Stimulated activated CD8-positive, alpha-beta memory T cell treated with anti-CD3 and anti-CD28 coated beads, Interleukin-15, amount 100 ng/mL, for 24 hours (primary cell): ENCODE measurements at places on chromosomes 7 and 10.

DNA sequence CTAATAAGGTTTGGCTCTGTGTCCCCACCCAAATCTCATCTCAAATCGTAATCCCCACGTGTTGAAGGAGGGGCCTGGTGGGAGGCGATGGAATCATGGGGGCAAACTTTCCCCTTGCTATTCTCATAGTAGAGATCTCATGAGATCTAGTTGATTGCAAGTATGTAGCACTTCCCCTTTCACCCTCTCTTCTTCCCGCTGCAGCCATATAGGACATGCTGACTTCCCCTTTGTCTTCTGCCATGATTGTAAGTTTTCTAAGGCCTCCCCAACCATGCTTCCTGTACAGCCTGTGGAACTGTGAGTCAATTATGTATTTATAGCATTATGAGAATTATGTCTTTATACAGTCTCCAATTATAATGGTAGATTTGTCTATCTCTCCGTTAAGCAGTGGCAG lies 594.5 kb downstream of the ACTR3B start:
- DNase-seq: no peak

DNA sequence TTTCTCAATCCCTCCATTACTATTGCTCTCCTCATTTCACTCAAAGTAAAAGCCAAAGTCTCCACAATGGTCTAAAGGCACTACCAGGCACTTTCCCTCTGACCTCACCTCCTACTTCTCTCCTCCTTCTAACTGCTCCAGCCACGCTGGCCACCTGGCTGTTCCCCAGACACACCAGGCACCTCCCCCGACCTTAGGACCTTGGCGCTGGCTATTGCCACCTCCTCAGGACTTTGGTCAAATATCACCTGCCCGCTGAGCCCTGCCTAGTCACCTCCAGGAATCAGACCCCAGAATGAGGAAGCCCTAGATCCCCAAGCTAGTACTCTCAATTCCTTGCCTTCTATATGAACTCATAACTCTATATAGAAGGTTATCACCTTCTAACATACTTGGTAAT lies 66.2 kb upstream of the STEAP1B start:
- DNase-seq: no peak

GRCh38 chr10:96491303-96491702 lies 22.4 kb downstream of the TLL2 start:
- no peak for DNase-seq

DNA sequence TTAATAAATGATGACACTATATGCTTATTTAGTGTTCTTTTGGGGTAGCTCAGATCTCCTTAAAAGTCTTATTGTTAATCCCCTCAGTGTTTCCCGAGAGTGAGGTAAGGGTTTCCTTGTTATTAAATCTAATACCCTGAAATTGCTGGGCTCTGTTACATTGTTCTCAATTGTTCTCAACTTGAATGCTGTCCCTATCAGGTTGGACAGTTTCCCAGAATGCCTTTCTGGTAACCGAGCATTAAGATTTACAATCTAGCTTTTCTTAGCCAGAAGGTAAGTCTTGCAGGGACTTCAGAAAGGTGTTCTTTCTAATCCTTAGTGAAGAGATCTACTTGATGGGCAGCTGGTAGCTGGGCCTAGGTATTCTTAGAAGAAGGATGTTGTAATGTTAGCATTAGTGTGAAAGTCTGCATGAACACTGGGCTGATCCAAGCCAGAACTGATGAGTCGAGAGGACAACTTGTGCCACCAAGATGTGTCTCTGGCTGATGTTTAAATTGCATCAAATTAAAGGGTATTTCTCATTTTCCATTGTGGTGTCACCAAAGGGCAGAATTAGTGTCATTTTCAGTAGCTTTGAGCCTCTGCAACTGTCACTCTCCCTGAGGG lies 89.9 kb downstream of the SND1 start:
- no peak for DNase-seq

GRCh38 chr7:52261057-52261456 lies 774.4 kb upstream of the POM121L12 start:
- DNase-seq: no peak

DNA sequence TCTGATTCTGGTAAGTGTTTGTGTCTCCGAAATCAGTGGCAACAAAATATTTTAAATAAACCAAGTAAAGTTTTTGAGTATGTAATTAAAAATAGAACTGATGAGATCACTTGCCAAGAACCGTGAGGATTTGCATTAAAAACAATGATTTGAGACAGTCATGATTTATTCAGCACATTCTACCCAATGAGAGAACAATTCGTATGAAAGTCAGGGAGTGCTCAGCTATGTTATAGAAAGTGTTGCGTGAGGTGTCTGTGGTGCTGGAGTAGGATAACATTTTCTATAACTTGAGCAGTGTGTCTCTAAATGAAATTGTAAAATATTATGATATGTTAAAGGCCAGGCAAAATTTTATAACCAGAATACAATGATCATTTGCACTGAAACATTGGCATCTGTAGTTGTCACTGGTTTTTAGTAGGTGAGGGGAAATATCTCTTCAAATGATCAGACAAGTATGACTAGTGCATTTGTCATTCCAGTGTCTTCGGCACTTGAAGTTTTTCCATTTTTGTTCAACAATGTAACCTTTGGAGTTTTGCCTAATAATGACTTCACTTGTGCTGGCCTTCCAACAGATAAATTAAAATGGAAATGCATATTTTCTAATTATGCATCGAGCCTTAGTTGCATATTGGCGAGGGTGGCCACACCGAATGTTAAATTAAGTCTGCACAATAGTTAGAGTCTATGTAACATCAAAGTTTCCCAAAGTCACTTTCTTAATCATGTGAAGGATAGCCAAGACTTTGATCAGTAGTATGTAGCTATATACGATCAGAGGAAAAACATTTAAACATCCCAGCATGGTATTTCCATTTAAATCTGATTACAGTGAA lies 335.9 kb downstream of the GFRA1 start:
- DNase-seq: no peak

- DNase-seq: no peak
These were observed 126.5 kb downstream of the CUBN start for GRCh38 chr10:17003151-17003550.

DNA sequence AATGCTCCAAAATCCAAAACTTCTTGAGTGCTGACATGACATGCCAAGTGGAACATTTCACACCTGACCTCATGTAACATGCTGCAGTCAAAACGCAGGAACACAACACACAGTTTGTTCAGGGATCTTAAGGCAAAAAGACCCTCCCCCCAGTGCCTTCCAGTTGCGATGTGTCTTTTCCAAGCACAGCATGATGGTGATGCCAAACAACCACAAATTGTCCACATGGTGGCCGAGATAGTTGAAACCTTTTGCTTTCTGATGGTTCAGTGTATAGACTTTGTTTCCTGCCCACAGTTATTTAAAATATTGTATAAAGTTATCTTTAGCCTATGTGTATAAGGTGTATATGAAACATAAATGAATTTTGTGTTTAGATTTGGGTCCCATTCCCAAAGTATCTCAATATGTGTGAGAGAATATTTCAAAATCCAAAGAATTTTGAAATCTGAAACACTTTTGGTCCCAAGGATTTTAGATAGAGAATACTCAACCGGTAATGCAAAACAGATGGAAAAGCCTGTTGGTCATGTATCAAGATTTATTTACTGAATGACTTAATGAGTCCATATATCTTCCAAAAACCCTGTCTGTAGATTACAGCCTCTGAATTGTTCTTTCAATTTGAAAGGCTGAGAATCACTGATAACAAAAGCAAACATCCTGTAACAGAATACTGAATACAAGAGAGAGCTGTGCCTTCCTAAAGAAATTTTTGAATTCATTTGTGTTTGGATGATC lies 93.4 kb upstream of the OIT3 start:
- no peak for DNase-seq

- DNase-seq: no peak
These were observed 128.0 kb downstream of the NRCAM start for GRCh38 chr7:108328174-108328651.

GRCh38 chr10:70743879-70744278 lies 41.3 kb downstream of the TBATA start:
- no peak for DNase-seq

DNA sequence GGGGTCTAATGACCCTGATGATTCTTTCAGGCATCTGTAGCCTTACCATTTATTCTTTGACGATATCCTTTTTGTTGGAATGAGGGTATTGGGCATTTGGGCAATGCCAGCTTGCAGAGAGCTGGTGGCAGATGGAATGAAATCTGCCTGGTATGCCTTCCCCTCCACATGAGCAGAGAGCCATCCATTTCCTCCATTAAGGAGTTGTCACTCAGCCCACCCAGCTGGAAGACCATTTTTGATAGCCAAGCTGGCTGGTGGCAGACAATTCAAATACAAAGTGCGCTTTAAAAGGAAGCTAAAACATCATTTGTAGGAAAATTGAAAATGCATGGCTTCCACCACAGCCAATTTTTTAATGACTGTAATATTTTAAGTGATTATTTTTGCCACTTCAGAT lies 240.1 kb upstream of the SLC26A5 start:
- no peak for DNase-seq

GRCh38 chr7:40604601-40605438 lies 470.0 kb downstream of the SUGCT start:
- no peak for DNase-seq

DNA sequence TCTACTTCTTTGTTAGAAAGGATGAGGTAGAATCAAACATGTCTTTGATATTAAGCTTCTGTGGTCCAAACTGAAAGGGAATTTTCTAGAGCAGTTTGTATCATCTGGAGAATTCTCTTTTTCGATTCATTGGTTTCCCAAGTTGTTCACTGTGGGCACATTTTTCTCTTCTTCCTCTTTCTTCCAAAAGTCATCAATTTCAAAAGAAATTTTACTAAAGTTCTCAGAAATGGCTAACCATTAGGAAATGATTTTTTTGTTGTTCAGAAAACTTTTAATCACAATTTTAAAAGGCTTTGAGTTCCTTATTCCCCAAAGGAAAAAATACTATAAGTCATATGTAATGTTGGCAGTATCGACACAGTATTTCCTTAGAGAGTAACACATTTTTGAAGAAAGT lies 28.3 kb upstream of the CCDC6 start:
- no peak for DNase-seq
